NCI-H1092 (cell line): ENCODE measurements at places on chromosomes 5 and 9.
A peak's percentile ranks its signal among the peaks of the same experiment; 100 is the strongest.

DNA sequence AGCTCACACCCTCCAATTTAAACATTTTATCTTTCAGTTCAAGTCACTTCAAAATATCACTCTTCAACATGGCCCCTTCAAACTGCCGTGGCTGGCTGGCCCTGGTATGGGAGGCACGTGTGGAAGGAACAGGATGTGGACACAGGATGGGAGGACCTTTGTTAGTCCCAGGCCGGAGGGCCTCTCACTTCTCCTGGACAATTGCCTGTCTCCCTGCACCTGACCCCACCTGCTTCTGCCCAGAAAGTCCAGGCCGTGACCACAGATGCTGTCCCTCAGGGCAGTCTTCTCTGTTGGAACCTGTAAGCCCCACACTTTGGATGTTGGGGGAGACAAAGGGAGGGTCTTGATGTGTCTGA lies 19.4 kb downstream of the AMBP start:
- DNase-seq, result no peak

DNA sequence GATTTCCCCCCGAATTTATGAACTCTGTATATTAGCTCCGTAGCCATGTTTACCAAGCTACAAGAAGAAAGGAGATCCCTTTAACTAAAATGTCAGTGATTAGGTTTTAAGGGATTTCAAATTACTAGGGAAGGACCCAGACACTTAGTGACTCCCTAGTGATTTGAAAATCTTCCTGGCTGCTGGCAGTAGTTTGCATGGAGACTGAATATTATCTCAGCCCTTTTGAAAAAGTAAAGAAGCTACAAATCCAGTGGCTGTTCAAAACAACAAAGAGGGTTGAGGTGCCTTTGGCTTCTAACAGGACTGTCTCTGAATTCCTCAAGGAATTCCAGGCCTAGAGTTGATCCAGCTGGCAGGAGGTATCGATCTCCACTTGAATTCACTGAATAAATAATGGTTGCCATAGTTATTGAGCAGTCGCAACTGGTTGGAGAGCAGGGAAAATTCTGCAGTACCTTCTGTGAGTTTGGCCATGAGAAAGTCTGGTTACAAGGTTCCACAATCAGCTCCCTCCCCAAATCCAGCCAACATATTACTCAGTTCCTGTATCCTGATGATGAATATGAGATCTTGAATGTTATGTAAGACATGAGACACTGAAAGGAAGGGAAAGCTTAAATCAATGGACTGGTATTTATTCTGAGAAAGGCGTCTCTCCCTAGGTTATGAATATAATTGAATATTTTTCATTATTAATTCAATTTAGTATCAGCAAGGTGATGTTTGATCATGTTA lies 37.7 kb downstream of the NR4A3 start:
- DNase-seq, result no peak

DNA sequence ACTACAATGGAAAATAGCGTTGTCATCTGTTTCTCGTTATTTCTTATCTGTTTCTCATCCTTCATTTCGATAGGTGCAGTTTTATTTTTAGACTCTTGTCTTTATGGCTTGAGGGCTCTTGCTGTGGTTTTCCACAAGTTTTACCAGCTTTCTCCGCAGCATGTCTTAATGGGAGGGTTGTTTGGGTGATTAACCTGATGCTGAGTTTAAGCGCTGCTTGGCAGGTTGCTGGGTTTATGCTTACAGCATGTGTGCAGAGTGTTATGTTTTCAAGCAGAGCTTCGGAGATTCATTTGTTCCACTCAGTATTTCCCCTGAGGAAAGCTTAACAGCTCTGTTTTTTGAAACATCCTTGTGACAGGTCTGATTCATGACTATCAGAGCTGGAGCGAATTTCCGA lies 154.0 kb downstream of the SLC12A2 start:
- DNase-seq, result no peak

GRCh38 chr9:123460091-123460490 lies 104.1 kb downstream of the CRB2 start:
- no peak for DNase-seq

GRCh38 chr5:111932628-111933027 lies 175.6 kb upstream of the NREP start:
- DNase-seq, result no peak

DNA sequence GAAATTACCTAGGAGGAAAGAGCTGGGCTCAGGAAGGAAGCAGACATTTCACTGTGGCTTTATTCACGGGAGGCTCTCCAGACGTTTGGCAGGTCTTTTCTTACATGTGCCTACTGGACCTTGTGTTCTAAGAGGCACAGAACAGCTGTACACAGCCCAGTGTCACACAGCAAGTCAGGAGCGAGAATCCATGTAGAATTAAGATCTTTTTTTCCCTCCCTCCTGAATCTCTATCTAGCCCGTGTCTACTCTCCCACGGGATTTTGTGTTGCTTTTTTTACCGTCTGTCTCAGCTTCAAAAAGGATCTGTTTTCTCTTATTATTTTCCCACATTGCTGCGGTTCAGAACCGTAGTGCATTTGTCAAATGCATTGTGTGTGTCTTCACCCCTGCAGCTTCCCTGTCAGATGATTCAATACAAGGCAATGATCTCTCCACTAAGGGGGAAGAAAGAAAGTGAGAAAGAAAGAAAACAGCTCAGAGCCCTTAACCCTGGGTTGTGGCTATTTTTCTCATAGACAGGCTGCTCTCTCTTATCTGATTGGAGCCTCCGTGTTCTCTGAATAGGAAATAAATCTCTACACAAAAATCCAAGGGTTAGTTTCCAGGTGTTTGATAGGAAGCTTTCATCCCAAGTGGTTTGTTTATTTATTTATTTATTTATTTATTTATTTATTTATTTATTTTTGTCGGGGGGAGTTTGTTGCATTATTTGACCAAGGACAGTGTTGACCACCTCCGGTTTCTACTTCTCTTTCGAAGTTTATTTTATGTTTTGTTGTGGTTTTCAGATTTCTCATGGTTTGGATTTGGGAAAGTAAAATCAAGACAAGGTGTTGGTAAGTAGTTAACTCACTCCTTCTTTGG lies 191.0 kb downstream of the NTRK2 start:
- DNase-seq, result no peak

GRCh38 chr9:84296146-84296843 lies 44.3 kb downstream of the SLC28A3 start:
- DNase-seq, result no peak

- no peak for DNase-seq
Measured at GRCh38 chr5:64700765-64701164, 10.5 kb downstream of the SHISAL2B start.

DNA sequence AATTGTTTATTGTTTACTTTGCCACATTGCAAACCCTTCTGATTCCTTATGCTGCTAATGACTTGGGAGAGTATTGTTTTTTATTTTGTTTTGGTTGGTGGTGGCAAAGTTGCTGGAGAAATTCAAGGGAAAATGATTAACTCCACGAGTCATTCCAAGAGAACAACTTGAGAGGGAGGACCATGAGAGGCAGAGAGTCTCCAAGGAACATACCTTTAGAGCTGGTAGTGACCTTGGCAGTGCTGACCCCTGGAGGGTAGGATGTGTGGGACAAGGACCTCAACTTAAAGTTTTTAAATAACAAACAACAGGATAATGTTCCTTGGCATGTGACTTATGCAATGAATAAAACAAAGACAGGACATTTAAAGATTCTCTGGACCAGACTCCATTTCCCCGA lies 139.7 kb downstream of the LRRC70 start:
- no peak for DNase-seq

- DNase-seq, result no peak
Measured at GRCh38 chr5:166499447-166500240, 1791.8 kb upstream of the WWC1 start.

GRCh38 chr5:15585841-15586591 lies 86.0 kb downstream of the FBXL7 start:
- no peak for DNase-seq

DNA sequence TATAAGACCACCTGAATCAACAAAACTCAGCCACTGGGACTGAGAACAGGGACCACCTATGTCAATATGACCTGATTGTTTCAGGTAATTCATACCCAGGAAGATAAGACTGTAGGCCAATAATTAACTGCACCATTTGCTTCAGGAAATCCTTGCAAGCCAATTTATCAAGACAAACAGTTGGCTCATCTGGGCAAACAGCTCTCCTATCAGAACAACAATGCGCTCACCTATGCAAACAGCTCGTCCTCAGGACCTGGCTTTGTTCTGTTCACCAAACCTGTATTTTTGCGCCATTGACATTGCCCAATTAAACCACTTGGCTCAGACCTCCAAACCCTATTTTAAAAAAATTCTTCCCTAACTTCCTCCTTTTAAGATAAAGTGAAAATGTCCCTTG lies 92.3 kb upstream of the MARCHF11 start:
- DNase-seq, result peak; percentile 30

- DNase-seq, result no peak
Measured at GRCh38 chr5:142608081-142608480, 77.8 kb downstream of the FGF1 start.

GRCh38 chr5:150484964-150485692 lies 22.8 kb upstream of the NDST1 start:
- no peak for DNase-seq

DNA sequence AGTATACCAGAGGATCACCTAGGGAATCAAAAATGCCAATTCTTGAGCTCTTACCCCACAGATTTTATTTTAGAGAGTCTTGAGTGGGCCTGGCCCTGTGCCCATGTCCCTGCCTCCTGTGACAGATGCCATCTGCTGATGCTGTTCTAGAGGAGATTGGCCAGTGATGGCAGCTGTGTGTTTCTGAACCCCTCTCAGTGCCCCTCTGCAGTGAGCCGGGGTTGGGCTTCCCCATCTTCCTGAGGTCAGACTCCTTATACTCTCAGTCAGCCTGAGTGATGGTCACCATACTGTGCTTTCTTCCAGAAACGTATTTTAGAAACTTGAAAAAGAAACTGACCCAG lies 6.1 kb downstream of the PTCD2 start:
- DNase-seq, result no peak

GRCh38 chr5:143314659-143315058 lies 88.8 kb downstream of the NR3C1 start:
- DNase-seq, result no peak

DNA sequence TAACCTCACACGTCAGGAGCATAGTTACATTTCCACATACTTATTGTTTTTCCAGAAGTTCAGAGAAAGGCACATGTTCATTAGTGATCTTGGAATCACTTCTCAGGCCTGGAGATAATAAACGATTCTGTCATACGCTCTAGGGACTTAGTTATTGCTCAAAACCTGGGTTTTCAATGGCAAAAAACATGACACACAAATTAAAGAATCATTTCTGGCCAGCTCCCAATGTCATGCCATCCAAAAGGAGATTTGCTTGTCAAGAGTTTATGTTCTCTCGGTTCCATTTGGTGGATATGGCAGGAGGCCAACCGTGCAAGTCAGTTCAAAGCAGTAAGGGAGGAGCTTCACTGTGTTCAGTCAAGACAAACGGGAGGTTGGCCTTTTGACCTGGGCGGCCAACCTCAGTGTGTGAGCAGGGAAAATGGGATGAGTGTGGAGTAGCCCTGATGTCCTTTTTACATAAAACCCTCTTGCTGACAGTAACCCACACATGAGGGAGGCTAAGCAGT lies 123.4 kb downstream of the NXNL2 start:
- DNase-seq, result no peak

DNA sequence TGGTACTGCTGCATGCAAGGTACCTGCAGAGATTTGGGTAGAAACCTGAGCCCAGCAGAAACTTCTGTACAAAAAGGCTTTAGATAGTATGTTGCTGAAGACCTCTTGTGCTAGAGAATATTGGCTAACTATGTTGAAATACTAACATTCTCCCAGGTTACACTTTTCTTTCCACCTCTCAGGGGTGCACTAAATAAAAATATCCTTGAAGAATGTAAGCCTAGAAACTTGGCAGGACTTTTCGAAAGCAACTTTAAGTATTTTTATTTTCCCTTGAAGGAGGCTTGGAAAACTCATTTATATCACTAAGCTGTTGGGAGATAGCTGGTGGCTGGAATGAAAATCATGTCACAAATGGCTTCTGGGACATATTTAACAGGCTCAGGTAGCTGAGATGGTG lies 50.0 kb downstream of the FBXL7 start:
- no peak for DNase-seq
